ENCODE measurements at places on chromosomes 2 and 18.
A peak's percentile ranks its signal among the peaks of the same experiment; 100 is the strongest.

GRCh38 chr2:28449488-28450395 is 46.1 kb upstream of the PLB1 start:
- DNase-seq, result peak; percentile 71

DNA sequence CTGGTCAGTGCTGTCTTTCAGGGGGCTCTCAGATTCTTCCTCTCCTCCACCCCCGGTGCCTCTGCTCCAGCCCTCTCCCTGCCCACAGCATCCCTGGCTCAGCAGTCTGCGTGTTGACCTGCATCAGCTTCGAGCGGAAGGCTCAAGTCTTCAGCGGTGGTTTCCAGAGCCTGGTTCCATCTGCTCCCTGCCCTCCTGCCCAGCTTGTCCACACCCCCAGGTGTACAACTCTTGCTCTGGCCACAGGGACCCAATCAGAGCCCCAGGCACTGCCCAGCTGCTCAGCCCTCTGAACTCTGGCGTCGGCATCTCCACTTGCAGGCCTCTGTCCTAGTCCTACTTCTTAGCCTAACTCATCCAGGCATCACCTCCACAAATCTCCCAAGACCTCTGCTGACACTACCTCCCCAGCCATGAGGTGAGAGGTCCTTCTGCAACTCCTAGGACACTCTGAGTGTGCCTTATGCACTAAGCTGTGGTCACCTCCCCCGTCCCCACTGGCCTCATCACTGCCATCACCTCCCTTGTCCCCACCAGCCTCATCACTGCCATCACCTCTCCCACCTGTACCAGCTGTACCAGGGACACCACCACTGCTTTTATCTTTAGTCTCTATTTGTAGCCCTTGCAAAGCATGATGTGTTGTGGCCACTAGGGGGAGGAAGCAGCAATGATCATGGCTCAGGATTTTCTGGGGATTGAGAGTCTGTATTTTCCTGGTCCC is 60.9 kb downstream of the EDAR start:
- DNase-seq, result no peak

DNA sequence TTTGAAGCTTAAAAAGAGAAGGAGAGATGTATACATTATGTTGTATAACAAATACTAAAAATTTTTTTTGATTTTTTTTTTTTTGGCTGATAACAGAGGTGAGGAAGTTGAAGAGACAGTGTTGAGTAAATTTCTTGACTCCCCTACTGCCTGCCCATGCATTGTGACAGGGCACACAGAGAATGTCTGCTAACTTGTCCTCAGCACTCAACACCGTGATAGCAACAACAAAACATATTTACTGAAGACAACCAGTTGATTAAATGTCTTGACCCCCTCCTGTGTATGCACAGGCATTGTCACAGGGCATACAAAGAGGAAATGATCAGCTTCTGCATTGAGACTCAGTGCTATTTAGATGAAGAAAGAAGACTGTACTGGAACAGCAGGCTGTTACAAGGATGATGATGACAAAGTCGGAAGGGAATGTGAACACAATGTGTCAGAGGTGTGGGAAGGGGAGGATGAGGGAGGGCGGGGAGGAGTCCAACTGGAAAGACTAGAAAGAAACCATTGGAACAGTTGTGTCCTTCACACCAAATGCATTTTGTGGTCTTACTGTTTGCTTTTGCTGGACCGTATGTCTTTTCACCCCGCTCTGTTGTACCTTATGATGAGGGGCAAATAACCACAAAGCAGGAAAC is 89.5 kb downstream of the CERS6 start:
- DNase-seq, result no peak

- DNase-seq, result no peak
Measured at GRCh38 chr2:88602022-88602421, 25.2 kb downstream of the EIF2AK3 start.

GRCh38 chr2:232113821-232114220 is 152.3 kb downstream of the DIS3L2 start:
- DNase-seq, result no peak

DNA sequence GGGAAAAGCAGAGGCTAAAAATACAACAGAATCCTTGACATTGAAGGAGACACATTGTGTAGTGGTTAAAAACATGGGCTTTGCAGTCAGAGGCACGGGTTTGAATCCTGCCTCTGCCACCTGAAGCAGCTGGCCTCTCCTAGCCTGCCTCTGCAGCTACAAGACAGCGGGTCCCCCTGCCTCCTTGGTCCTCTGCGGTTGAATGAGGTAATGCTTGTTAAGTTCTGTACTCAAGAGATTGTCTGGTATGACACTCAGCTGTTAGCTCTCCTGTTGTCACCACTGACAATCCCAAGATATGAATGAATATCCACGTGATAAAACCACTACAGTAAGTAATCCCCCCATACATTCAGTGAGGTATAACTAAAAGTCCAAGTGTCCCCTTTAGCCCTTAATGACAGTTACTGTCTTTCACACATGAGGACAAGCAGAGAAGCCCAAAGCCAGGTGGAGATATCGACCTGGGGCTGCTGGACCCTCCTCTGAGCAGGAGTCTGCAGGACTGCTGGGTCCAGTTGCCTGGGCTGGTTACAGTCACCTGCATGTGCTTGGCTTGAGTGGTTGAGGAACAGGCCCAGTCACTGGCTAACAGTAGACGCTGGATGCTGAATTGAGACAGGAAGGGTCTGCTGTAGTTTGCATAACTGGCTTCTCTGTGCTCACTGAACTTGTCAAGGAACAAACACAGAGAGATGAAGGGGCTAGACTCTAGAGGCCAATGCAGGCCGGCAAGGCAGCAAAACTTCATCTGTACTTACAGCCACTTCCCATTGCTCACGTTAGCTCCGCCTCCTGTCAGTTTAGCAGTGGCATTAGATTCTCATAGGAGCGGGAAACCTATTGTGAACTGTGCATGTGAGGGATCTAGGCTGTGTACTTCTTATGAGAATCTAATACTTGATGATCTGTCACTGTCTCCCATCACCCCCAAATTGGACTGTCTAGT is 85.5 kb downstream of the TGFA start:
- no peak for DNase-seq

DNA sequence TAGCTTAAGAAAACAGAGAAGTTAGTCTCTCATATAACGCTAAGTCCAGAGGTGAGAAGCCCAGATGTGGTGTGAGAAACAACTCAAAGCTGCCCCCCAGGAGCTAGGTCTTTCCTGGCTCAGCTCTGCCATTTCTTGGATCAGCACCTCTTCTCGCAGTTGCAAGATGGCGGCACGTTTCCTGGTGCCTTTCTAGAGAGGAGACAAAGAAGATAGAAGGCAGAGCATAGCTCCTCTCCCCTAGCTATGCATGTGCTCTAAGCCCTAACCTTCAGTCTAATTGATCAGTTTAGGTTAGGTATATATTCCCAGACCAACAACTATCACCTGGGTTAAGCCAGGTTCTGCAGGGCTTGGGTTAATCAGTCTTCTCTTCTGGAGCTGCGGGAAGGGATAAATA is 119.5 kb upstream of the RAB12 start:
- no peak for DNase-seq

DNA sequence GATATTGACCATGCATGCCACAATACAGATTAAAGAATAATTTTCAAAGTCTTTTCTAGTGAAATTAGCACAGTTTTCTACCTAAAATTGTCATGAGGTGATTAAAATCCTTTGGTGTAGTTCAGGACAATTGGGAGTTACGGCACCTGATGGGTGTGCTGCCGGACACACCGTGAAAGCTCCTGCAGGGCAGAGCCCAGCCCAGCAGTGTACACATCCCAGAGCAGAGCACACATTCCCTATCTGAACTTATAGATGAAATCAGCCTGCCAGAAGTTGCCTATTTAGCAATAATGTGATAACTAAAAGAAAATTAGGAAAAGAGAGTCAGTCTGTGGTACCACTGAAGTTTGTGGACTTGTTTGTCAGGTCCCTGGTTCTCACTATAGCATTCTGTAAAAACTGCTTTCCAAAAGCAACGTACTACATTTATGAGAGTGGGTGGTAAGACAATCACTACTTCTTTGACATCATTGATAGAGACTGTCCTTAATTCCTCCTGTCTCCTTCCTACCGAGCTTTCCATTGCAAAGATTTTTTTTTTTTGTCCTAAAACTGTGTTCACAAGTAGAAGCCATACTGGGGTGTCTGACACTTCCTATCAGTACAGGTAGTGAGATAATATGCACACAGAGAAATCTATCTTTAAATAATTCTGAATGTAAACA is 3.4 kb downstream of the CYTIP start:
- no peak for DNase-seq

DNA sequence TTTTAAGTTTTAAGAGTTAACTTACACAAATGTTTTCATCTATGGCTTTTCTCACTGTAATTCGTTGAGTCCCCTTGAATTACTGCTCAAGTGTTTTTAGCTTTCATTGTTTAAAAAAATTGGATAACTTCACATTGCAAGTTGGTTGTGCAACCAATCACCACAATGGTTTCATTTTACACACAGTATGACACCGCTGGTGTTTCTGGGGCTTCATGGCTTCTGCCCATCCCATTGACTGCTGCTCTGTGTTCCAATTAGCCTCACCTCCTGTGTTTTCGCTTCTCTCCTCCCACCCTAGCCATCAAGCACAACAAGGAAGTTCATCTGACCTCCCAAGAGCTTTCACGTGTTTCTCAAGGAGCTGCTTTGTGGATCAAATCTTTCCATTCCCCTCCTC is 199.1 kb upstream of the CHAC2 start:
- DNase-seq, result no peak

DNA sequence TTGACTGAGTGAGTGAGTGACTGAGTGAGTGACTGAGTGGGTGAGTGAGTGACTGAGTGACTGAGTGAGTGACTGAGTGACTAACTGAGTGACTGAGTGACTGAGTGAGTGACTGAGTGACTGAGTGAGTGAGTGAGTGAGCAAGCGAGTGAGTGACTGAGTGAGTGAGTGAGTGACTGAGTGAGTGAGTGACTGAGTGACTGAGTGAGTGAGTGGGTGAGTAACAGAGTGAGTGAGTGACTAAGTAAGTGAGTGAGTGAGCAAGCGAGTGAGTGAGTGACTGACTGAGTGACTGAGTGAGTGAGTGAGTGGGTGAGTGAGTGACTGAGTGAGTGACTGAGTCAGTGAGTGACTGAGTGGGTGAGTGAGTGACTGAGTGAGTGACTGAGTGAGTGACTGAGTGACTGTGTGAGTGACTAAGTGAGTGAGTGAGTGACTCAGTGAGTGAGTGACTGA is 11.9 kb downstream of the MAL start:
- DNase-seq, result no peak

GRCh38 chr2:163658556-163658955 is 77.3 kb downstream of the FIGN start:
- no peak for DNase-seq

DNA sequence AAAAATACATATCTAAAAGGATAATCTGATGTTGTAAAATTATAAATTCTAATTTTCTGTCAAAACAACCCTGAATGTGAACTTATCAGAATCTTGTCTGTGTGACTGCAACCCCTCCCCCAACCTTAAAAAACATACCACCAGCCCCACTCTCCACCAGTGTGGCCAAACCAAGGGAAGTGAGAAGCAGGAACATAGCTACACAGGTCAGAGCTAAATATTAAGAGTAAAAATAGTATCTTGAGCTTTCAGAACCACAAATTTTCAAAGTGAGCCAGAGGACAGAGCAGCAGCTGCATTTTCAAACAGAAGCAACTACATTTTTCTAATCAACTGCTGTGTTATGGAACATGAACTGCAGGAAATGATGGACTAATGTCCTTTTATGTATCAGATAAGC is 156.7 kb downstream of the SLC4A10 start:
- no peak for DNase-seq

DNA sequence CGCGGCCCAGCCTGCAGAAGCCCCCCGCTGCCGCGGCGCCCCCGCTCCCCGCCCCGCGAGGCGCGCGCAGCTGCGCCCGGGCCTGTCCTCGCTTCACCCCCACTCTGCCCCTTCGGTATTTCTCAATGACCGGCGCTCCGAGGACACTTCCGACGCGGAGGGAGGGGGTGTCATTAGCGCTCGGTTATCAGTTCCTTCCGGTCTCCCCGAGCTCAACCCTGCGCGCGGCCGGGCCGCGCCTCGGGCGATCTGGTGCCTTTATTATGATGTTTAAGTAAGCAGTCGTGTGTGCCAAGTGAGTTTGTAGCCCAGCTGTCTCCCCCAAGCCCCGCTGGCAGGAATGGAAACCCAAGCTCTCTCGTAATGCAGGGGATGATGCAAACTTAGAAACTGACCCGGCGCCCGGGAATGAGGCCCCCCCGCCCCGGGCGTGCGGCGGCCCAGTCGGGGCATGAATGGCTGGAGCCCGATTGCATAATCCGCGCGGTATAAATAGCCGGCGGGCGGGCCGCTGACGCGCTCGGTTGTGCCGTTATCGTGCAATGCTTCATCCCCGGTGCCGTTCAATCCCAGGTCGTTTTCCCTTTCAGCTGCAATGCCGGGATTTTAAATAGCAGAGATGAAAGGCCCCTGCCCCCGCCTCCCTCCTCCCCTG is 3.9 kb upstream of the SPRED2 start:
- no peak for DNase-seq

- no peak for DNase-seq
Measured at GRCh38 chr2:36255863-36256262, 99.7 kb upstream of the CRIM1 start.

DNA sequence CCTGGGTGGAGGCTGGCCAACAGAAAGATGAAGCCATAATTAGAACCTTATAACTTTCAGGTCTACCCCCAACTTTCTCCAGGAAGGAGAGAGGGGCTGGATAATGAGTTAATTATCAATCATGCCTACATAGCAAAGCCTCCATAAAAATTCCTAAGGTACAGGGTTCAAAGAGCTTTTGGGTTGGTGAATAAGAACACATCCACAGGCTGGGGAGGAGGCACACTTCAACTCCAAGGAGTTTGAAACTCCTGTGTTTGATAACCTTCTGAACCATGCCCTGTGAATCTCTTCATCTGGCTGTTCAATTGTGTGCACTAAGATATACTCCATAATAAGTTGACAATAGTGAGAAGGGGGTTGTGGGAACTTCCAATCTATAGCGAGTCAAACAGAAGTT is 552.3 kb downstream of the TDRD15 start:
- no peak for DNase-seq

DNA sequence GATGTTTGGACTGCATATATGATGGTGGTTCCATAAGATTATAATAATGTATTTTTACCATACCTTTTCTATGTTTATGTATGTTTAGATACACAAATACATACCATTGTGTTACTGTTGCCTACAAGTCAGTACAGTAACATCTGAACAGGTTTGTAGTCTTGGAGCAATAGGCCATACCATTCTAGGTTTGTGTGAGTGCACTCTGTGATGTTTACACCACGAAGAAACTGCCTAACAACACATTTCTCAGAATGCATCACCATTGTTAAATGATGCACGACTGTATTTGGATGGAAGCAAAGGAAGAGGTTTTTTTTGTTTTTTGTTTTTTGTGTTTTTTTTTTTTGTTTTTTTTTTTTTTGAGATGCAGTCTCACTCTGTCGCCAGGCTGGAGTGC is 9.5 kb downstream of the DUSP19 start:
- no peak for DNase-seq

DNA sequence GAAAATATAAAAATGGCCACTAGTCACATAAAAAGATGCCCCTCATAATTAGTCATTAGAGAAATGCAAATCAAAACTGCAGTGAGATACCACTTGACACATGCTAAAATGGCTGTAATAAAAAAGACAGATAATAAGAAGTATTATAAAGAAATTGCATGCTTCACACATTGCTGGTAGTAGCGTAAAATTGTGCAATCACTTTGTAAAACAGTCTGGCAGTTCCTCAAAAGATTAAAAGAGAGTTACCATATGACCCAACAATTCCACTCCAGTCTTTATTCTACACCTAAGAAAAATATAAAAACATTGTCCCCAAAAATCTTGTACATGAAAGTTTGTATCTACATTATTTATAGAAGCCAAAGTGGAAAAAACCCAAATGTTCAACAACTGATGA is 170.6 kb upstream of the FIGN start:
- no peak for DNase-seq

- DNase-seq, result no peak
Measured at GRCh38 chr2:159030674-159031380, 62.4 kb downstream of the TANC1 start.
